ENCODE measurements at places on chromosomes 11 and 22.

DNA sequence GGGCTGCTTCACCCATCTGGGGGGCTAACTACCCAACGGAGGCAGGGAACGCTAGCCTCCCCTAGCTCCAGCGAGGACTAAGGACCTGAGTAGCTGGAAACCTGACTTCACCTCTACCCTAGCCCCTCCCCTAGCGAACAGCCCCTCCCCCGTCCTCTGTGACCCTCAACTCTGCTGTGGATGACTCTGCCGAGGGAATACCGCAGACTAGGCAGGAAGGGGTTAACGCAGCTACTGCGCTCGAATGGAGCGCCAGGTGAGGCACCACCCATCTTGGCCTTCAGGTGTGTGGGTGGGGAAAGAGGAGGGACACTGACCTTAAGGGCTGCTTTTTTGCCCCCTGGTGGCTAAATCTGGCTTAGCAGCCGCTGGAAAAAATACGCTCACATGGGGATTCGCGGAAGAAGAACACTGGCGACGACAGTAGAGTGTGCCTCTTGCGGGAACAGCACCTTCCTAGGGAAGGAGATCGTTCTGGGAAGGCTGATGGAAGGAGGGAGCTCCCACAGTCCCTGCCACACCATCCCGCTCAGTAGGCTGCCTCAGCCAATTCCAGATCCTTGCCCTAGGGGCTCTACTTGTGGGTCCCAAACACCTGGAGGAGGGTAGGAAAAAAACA, 4.5 kb upstream of the BCL9L start:
- no peak for DNase-seq

DNA sequence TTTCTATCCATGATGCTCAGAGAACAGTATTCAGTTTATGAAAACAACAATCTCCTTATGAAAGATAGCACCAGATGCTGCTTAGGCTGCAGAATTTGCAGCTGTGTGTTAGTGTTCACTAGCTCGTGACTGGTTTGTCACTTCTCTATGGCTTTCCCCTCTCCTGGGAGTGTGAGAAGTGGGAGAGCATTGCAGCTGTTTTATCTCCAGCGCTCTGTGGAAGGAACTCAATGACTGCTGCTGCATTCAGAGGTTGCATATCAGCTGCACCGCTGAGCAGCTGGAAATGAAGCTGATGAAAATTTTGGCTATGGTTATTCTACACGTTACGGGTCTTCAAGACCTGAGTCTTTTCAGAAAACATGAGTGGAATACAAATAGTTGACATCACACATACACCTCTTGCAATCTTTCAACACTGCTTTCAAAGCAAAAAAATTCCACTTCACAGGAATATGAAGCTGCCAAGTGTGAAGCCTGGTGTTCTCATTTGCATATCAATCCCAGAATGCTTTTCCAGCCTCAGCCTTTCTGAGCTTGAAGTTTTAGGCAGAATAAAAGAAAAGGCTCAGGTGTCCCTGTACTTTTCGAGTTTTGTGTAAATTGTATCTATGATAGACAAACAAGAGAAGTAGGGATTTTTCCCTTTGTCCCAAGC, 149.3 kb upstream of the DDI1 start:
- no peak for DNase-seq

- no peak for DNase-seq
Observed at GRCh38 chr22:26429458-26430286, 612 bp downstream of the ASPHD2 start.

DNA sequence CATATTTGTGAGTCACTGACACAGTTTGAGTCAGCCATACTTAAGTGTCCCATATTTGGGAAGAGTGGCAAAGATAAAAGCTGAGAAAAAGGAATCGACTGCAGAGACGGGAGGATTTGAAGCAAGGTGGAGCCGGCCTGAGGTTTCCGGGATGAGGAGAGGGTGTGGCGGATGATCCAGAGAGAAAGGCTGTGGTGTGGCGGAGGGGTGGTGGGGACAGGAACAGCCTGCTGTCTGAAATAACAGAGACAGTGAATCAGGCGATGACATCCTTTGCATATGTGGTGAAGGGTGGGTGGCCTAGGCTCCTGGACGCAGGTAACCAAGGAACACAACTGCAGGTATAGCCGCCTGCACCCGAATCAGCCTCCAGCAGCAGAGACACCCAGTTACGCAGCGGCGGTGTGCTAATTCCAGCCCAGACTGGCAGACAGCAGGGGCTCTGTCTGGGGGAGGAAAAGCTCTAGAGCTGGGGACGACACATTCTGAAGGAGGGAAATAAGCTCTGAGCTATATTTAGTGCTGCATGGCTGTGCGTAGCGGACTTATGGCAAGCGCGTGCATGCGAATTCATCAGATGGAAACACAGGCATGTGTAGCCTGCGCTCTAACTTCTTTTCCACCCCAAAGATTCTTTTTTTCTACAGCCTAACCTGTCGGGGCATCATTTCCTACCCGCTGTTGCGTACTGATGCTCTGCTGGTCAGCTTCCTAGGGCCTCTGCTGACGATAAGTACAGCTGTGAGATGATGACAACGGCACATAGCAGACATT, 62.7 kb upstream of the BARX2 start:
- DNase-seq = peak; percentile 2

DNA sequence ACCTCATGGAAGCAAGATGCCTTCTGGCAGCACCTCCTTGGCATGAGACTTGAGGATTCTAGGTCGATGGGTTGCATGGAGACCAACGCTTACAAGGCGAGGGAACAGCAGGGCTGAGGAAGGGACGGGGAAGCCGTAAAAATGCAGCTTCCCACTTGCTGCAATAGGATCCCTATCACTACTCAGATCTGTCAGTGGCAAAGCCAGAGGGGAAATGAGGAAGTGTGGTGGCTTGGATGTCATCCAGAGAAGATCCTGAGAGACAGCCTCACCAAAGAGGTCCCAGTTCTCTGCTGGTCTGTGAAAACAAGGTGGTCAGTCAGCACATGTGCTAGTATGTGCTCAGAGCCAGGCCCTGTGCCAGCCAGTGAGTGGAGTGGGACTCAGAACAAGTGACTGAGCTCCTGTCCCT, 22.2 kb downstream of the CYB5R2 start:
- no peak for DNase-seq

- no peak for DNase-seq
Observed at GRCh38 chr11:38089726-38090125, 1491.7 kb upstream of the RAG2 start.

GRCh38 chr11:101848262-101848661, 66.5 kb upstream of the CEP126 start:
- DNase-seq = no peak

- no peak for DNase-seq
Observed at GRCh38 chr22:37329238-37330140, 47.2 kb downstream of the CYTH4 start.

DNA sequence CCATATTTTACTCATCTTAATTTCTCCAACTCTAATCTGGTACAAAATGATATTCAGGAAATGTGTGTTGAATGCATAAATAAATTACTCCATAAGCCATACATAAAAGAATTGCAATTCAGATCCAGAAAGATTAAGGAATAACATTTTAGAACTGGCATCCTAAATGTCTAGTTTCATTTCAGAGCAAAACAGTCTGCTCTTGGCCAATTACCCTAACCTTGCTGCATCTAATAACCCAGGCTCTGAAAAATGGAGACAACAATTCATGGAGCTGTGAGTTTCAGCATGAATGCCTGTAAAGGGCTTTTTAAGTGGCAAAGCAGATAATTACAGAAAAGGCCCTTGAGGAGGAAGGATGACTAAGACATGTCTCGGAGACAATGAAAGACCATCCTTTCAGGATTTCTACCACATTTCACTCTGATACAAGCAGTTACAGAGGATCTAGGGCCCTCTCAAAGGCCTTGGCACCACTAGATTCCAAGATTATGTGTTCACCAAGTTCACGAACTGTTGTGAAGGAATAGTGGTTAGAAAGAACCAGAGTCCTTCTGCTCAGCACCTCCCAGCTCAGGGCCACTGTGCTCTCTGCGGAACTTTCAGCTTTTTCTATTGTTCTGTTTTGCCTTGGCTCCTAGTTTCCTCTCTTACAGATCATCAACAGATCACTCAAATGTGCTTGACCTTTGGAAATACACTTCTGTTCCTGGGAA, 157.6 kb upstream of the BLID start:
- DNase-seq = no peak

DNA sequence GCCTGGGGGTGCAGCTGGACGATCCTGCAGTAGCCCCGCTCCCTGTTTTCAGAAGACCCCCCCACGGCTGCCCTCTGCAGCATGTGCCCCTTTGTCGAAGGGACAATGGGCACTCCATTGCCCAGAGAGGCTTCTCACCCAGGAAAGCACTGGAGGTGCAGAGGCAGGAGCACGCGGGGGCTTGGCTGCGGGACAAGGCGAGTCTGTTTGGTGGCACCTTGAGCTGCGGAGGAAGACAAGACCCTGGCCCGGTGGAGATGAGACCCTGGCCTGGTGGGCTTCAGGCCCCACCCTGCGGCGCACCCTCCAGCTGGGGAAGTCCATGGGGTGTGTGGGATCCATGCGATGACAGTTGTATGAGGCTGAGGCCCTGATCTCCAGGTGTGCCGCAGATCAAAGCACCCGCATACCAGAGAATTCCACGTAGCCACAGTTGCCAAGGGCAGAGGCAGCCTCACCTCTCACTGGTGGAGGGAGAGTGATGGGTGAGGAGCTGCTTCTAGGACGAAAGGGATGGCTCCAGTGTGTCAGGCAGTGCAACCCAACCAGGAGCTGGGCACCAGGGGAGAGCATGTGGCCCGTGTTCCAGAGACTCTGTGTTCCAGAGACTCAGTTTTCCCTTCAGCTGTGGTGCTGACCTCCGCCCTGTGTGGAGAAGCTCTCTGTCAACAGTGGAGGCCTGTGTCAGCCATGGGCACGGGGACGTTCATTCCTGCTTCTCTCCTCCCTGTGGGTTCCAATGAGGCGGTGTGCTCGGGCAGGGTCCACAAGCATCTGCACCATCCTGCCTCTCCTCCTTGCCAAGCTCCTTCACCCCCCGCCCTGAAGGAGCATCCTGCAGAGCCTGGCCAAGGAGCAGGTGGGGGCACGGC, 10.0 kb downstream of the TBX1 start:
- DNase-seq = no peak

DNA sequence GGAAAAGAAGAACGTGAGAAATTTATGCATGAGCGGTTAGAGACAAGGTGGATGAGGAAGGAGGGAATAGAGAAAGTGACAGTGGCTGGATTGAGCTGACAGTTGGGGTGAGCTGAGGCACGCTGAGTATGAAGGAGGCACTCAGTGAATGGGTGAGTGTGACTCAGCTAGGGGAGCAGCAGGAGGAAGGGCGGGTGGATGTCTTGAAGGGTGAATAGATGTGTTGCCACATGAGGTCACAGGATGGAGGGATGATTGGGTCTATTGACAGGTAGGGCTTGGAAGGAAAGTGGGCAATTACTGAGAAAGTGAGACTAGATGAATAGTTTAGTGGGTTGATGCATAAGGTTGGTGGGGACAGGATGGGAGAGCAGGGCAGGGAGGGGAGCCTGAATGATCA, 8.0 kb downstream of the IFITM10 start:
- no peak for DNase-seq

- no peak for DNase-seq
Observed at GRCh38 chr11:116211147-116211546, 561.6 kb downstream of the BUD13 start.

DNA sequence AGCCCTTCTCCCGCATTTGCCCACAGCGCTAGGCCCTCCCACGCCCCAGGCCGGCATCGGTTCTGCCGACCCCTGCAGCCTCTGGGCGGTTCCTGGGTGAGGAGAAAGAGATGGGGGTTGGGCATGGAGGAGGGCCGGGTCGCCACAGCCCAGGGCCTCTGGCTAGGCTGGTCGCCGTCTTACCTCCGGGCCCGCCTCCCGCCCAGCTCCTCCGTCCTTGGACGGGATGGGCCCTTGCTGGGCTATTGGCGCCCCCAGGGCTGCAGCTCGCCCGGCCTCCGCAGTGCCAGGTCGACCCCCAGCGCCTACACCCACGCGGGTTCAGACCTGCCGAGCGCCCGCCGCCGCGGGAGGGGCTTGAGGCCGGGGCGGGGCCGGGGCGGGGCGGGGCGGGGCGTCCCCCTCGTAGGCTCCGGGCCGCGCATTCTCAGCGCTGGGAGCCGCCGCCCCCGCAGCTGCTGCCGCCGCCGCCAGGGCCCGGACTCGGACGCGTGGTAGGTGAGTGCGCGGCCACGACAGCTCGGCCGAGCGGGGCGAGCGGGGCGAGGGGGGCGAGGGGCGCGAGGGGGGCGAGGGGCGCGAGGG, at the start of gene CD151:
TSS of gene CD151 (plus strand) at position 424 of the 585 bp plus-strand sequence. CDS start 3,118 bp downstream, outside the sequence.
- no peak for DNase-seq

DNA sequence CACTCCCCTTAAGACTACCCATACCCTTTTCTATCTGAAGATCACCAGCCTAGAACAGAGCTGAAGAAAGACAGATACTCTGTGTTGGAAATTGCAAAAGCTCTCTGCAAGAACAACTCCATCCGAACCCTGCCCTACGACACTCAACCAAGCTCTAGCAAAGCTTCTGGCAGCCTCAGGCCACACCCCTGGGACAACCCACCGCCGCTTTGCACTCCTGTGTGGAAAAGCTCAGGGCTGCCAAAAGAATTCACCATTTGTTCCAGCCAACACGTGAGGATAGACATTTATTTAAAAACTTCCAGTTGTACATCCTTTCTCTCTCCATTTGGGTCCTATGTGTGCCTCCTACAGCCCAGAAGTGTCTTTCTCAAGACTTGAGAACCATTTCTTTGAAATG, 62.4 kb upstream of the CD5 start:
- DNase-seq = no peak

GRCh38 chr11:123473941-123474677, 44.0 kb downstream of the GRAMD1B start:
- peak; percentile 56 for DNase-seq

- no peak for DNase-seq
Observed at GRCh38 chr11:33021937-33022336, 6.3 kb downstream of the DEPDC7 start.

DNA sequence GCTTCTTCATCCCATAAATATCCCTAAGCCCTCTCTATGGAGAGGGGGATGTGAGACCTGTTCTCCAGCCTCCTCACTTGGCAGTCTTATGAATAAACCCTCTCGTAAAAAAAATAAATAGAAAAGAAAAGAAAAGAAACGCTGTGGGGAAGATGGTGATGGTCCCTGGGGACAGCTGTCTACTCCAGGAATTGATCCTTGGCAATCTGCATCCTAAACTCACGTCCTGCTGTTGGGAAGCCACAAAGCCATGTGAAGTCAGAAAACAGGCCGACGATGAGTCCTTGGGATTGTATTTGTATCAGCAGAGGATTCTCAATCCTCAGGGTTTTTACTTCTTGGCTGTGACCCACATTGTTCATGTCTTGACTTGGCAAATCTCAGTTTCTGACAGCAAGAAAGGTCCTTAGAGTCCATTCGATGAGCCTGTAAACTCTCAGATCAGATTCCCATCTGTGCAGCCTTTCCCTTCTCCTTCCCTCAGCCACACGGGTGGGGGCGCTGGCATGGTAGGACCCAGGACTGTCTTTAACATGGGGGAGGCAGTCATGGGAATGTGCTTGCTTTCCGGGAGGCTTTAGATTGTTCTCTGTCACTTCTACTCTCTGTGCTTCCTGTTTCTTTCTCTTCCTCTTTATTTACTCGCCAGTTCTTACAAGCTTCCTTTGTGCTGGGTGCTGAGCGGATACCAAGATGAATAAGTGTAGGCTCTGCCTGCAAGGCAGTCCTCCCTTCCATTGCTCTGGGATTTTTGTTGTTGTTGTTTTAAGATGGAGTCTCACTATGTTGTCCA, 24.9 kb downstream of the TCP11L1 start:
- DNase-seq = no peak
